ENCODE measurements at places on chromosomes 7 and 10.

DNA sequence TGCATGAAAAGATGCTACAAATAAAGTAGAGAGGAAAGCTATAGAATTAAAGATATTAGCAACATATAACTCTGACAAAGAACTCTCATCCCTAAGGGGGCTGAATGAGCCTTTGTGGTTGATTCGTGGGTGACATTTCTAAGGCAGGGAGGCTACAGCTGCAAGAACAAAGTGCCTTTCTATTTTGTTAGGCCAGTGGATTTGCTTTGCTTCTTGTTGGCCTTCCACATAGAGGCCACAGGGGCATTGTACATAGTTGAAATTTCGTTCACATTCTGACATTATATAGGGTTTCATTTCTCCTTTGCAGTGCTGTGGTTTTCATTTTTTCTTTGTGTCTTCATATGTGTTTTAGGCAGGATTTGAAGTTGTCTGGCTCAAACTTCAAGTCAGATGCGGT, 819.2 kb upstream of the C7orf33 start:
- no peak for DNase-seq

- no peak for DNase-seq
Observed at GRCh38 chr10:98295401-98295811, 27.4 kb upstream of the LOXL4 start.

- DNase-seq: no peak
Observed at GRCh38 chr7:48636391-48637015, 287.8 kb upstream of the CDC14C start.

GRCh38 chr10:127159648-127160245, 36.6 kb downstream of the INSYN2A start:
- no peak for DNase-seq

GRCh38 chr10:71631007-71631861, 88.3 kb downstream of the C10orf105 start:
- DNase-seq: no peak

- no peak for DNase-seq
Observed at GRCh38 chr10:14153570-14154055, 177.1 kb downstream of the FRMD4A start.

DNA sequence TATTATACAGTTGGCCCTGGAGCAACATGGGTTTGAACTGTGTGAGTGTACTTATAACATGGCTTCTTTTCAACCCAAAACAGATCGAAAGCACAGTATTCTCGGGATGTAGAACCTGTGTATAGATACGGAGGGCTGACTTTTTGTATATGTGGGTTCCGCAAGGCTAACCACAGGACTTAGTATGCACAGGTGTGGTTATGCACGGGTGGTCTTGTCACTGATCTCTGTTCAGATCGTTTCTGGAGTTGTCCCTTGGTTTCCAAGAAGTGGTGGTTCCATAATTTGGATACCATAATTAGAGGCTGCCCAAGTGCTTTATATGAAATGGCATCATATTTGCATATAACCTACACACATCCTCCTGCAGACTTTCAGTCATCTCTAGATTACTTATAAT, 10.9 kb upstream of the BHLHA15 start:
- DNase-seq: no peak

Data from NCI-H187 treated with DMSO at 0.1 percent for 48 hours (cell line).